ENCODE measurements at places on chromosomes 4 and X. TPM values are rescaled to one million over a fixed set of nuclear protein-coding genes. Genes with fewer than 3 reads are reported as not detected.

Gene CXCL8
- not detected for polyA plus RNA-seq

Gene ARHGEF38
- polyA plus RNA-seq = not detected

Gene TCP11X2
- not detected for polyA plus RNA-seq

GRCh38 chr4:75741027-75741426, 16.6 kb downstream of the USO1 start:
- no peak for DNase-seq
- H3K4me1 ChIP-seq = peaks cover 48% of the 10 kb centered on the region
- H3K4me3 ChIP-seq = no peak overlapping the region
- no peaks in the 10 kb centered on the region for H3K36me3 ChIP-seq
- H3K27me3 ChIP-seq = no peaks in the 10 kb centered on the region
- H3K27ac ChIP-seq = no peak overlapping the region

DNA sequence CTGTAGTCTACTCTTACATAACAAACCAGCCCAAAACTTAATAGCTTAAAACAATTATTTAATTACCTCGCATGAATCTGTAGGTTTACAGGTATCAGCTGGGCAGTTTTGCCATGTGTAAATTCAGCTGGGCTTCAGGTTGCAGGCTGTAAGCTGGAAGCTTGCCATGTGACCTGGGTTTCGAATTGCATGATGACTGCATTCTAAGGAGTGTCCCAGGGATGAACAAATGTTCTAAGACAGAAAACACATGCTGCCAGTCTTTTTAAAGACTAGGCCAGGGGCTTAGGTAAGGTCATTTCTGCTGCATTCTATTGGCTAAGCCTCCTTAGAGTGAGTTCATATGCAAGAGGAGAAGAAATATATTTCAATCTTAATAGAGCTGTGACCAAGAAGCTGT, 44.8 kb downstream of the GRIA2 start:
- no peaks in the 10 kb centered on the region for H3K36me3 ChIP-seq
- no peak overlapping the region for H3K4me3 ChIP-seq
